ENCODE measurements at places on chromosomes 11 and 22. TPM values are rescaled to one million over a fixed set of nuclear protein-coding genes. Genes with fewer than 3 reads are reported as not detected.

PLAAT5 gene
- total RNA-seq: 0.06 TPM

DNA sequence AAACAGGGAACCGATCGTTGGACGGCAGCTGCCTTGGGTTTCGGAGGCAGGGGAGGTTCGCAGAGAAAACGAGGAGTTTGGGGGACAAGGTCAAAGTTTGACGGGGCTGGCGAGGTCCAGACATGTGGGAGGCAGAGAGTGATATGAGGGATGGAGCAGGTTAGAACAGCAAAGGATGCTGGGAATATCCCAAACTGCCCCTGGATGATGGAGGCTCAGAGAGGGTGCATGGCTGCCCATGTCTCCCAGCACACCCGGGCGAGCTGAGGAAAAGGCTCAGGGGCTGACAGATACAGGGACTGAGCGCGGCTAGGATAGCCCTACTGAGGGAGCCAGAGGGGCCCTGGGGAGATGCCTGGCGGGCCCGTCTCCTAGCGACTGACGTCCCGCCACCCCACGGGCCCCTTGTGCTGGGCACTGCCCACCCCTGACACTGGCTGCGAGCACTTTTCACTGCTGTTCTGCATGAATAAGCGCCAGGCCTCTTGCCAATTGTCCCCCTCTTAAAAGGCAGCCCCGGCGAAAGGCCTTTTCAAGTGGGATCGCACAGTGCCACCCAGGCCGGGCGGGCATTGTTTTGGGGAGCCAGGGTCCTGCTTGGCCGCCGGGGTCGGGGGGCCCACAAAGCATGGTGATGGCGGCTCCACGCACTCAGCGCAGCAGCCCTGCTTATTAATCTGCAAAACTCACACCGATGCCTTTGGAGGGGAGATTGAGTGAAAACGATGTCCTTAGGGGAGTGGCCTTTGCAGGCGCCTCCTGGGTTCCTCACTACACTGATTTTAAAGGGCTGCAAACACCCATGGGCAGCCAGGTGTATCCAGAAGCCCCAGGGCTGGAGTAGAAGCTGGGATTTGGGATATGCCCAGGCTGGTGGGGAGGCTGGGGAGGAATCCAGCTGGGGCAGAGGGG is 90.0 kb upstream of the LINC01488 start:
- H3K4me3 ChIP-seq: no peak overlapping the region
- H3K27ac ChIP-seq: no peak overlapping the region
- H3K27me3 ChIP-seq: no peaks in the 10 kb centered on the region
- DNase-seq: no peak
- H3K36me3 ChIP-seq: no peaks in the 10 kb centered on the region

- H3K27me3 ChIP-seq: no peaks in the 10 kb centered on the region
- no peak for DNase-seq
- no peaks in the 10 kb centered on the region for H3K4me1 ChIP-seq
- H3K4me3 ChIP-seq: no peak overlapping the region
- no peak overlapping the region for H3K27ac ChIP-seq
Observed at GRCh38 chr22:19933341-19934241, 8.0 kb upstream of the COMT start.

DNA sequence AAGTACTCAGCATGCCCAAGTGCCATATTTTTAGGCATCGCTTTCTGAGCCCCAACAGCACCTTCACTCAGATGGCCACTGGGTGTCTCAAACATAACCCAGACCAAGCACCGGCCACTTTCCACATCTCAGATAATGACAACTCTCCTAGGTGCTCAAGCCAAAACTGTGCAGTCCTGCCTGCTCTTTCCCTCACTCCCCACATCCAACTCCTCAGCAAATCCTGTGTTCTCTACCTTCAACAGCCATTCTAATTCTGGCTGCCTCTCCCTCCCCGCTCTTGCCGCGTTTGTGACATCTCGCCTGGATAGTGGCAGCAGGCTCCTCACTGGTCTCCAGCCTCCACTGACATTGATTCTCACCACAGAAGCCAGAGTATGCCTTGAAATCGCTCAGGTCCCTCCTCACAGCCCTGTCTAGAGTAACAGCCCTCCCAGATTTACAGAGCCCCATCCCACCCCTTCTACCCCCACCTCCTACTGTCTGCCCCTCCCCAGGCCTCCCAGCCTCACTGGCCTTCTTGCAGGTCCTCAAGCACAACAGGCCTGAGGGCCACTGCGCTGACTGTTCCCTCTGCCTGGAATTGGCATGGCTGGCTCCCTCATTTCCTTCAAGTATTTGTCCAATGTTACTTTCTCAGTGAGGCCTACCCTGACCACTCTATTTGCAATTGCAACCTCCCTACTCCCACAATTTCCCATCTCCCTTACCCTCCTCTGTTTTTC is 1.3 kb upstream of the PHETA2 start:
- DNase-seq: no peak
- peaks cover 22% of the 10 kb centered on the region for H3K4me1 ChIP-seq
- no peaks in the 10 kb centered on the region for H3K36me3 ChIP-seq
- H3K27me3 ChIP-seq: no peaks in the 10 kb centered on the region
- H3K27ac ChIP-seq: peak overlapping the region; percentile 86

DNA sequence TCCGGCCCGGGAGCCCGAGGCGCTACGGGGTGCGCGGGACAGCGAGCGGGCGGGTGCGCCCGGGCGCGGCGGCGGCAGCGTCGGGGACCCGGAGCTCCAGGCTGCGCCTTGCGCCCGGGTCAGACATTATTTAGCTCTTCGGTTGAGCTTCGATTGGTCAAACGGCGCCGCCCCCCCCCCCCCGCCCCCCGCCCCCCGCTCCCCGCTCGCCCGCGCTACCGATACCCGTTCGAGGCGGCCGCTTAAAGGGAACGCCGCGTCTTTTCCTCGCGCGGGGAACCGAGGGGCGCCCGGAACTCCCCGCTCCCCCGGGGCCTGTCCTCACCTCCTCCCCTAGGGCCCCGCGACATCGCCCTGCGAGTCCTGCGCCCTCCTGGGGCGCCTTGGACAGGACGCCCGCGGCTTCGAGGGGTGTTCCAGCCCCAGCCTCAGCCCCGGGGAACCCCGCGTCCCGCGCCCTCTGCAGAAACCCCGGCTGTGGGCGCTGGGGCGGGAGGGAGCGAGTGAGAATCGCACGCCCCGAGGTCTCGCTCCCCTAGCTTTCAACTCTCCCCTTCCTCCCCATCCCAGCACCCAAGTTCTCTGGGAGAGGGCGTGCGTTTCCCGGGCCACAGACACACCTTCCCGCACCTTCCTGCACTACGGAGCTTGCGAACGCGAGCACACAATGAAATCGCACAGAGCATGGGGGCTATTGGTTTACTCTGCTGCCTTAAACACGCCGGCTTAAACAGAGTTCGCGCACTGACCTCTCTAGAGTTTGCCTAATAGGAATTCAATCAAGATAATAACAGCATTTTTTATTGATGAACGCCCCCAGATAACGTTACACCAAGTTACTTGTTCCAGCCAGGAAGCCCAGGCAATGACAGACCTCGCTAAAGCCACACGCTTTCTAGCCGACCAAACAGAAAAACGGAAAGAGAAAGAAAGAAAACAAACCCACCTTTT is at the start of gene BDNF:
Gene BDNF (minus strand): TSS at position 105 of the 951 bp plus-strand sequence. CDS start 41,891 bp downstream, outside the sequence.
- H3K27ac ChIP-seq: no peak within 1 kb of the TSS
- peaks cover 89% of the 10 kb centered on the region for H3K27me3 ChIP-seq
- H3K4me1 ChIP-seq: peaks cover 5% of the 10 kb centered on the region
- H3K4me3 ChIP-seq: peak within 1 kb of the TSS; percentile 42
- no peaks in the 10 kb centered on the region for H3K36me3 ChIP-seq

DNA sequence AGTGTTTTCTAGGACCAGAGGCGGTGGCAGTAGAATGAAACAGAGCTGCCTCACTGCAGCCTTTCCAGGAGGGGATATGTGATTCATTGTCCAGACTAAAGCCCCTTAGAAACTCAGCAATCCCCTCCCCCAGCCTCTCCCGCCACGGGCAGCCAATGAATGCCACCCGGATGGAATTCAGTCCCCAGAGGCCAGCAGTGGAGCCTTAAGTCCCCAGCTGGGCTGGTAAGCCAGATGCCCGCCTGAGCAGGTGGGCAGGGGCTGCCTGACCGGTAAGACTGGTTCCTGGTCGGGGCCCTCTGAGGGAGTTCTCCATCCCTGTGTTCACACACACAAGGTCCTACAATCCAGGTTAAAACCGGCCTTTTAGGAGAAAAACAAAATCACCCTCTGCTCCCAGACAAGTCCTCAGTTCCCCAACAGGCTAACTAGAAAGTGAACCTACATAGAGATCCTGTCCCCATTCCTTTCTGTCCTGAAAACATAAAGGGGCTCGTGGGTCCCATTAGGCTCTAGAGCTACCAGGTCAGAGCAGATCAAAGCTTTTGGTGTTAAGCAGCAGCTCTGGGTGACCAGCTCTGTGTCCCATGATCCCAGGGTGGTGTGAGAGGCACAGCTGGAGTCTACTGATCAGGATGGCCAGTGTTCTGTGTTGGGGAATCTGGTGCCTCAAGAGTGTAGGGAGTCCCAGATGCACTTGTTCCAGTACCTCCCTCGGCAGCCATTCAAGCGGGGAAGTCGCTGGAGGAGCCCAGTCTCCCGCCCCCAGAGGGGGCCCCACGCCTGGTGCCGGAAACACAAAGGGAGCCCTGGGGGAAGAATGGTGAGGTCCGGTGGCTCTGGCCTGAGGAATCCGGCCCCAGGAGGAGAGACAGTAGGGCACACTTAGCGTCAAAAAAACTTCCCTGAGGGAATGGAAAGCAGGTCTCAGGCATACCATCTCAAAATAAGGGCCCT is 2.6 kb downstream of the PATZ1 start:
- peaks cover 11% of the 10 kb centered on the region for H3K36me3 ChIP-seq
- H3K27me3 ChIP-seq: no peaks in the 10 kb centered on the region
- H3K4me1 ChIP-seq: peaks cover 22% of the 10 kb centered on the region
- peak overlapping the region; percentile 14 for H3K4me3 ChIP-seq

DNA sequence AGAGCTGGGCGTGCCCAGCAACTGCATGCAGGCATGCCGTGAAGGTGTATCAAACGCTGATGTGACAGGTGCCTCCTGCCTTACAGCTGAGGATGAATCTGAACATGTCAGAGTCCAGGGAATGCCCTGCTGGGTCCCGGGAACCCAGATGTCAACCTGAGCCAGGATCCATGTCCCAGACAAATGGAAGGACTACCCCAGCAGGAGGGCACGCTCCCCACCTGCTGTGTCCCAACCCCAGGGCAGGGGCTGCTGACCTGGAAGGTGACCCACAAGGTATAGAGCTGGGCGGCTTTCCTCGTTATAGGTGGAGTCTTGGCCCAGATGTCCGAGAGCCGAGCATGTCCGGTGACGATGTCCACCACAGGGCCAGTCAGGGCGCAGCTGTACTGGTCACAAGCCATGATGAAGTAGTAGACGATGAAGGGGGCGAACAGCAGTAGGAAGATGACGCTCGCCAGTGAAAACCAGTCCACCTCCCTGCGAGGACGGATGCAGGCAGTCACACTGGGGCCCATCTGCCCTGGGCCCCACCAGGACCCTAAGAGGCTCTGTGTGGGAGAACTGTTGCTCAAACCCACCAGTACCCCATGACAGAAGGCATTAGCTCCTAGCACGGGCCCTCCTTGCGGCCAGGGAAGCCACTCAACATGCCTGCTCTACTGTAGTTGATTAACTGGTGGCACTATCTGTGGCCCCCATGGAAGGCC is 4.3 kb downstream of the DHCR7 start:
- no peak overlapping the region for H3K4me3 ChIP-seq
- H3K27ac ChIP-seq: no peak overlapping the region

DNA sequence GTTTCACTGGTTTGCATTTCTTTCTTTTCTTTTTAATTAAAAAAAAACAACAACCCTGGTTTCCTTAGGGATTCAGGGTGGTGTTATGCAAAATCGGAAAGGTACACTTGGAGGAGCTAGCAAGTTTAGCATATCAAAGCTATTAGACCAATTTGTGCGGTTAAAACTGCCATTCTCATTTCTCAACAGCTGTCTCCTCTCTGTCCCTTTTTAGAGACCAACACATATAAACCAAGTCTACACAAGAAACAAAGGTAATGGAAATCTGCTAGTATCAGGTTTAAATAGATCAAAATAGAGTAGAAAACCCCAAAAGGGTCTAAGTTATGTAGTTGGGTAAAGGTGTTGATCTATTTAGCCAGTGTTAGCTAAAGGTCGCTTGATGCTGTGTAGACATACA is 1.7 kb upstream of the SESN3 start:
- peaks cover 21% of the 10 kb centered on the region for H3K4me1 ChIP-seq
- no peaks in the 10 kb centered on the region for H3K27me3 ChIP-seq

RNF26 gene
- total RNA-seq: 18.6 TPM

RPS6KA4 gene
- total RNA-seq: 30.4 TPM

GRCh38 chr11:8693555-8693954 is 11.0 kb downstream of the RPL27A start:
- no peak overlapping the region for H3K27ac ChIP-seq
- H3K4me3 ChIP-seq: no peak overlapping the region
- peaks cover 43% of the 10 kb centered on the region for H3K36me3 ChIP-seq
- H3K27me3 ChIP-seq: no peaks in the 10 kb centered on the region
- no peaks in the 10 kb centered on the region for H3K4me1 ChIP-seq
- no peak for DNase-seq

DNA sequence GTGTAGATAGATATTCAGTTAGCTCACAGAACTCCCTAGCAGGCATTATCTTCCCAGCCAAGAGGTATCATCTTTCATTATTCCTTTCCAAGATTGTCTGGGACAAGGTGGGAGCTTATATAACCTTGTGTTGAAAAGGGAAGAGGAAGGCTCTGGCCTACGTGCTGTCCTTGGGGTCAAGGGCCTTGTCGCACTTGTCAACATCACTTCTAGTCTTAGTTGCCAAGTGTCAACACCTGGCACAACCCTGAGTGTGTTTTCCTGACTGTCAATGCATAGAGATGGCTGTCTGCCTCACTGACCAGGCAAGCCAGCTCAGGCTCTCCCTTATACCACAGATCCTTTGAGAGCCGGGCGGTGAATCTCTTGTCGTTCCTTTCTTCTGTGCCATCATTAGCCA is 331.9 kb downstream of the CNTN5 start:
- peak; percentile 89 for DNase-seq
- no peaks in the 10 kb centered on the region for H3K36me3 ChIP-seq
- peaks cover 22% of the 10 kb centered on the region for H3K4me1 ChIP-seq
- H3K4me3 ChIP-seq: no peak overlapping the region

- H3K27ac ChIP-seq: no peak overlapping the region
- no peaks in the 10 kb centered on the region for H3K4me1 ChIP-seq
- DNase-seq: no peak
- H3K27me3 ChIP-seq: no peaks in the 10 kb centered on the region
Observed at GRCh38 chr22:22663861-22664800, 19.7 kb downstream of the GGTLC2 start.

CEND1 gene
- total RNA-seq: 7.6 TPM
